ENCODE measurements at places on chromosomes 3 and 15. TPM values are rescaled to one million over a fixed set of nuclear protein-coding genes. Genes with fewer than 3 reads are reported as not detected.
A peak's percentile ranks its signal among the peaks of the same experiment; 100 is the strongest.

- no peak overlapping the region for H3K4me3 ChIP-seq
- no peaks in the 10 kb centered on the region for H3K36me3 ChIP-seq
- peak; percentile 94 for DNase-seq
- no peaks in the 10 kb centered on the region for H3K27me3 ChIP-seq
- peak overlapping the region; percentile 96 for H3K27ac ChIP-seq
These were observed 69.3 kb downstream of the TBC1D2B start for GRCh38 chr15:78007964-78008886.

- no peaks in the 10 kb centered on the region for H3K4me1 ChIP-seq
- no peak overlapping the region for H3K27ac ChIP-seq
- H3K36me3 ChIP-seq = no peaks in the 10 kb centered on the region
These were observed 454.8 kb downstream of the EPHA6 start for GRCh38 chr3:97269202-97269601.

GRCh38 chr15:60667190-60667868 lies 188.4 kb upstream of the ICE2 start:
- H3K4me3 ChIP-seq = no peak overlapping the region
- H3K36me3 ChIP-seq = no peaks in the 10 kb centered on the region
- no peaks in the 10 kb centered on the region for H3K27me3 ChIP-seq
- peaks cover 5% of the 10 kb centered on the region for H3K4me1 ChIP-seq
- DNase-seq = no peak

The GOLGA8T gene
- total RNA-seq = not detected

- H3K36me3 ChIP-seq = no peaks in the 10 kb centered on the region
- peaks cover 12% of the 10 kb centered on the region for H3K4me1 ChIP-seq
- no peak overlapping the region for H3K4me3 ChIP-seq
- no peak overlapping the region for H3K27ac ChIP-seq
- DNase-seq = no peak
These were observed 16.7 kb upstream of the GPR160 start for GRCh38 chr3:170021083-170021482.

GRCh38 chr3:194161131-194162045 lies 25.4 kb downstream of the HES1 start:
- no peaks in the 10 kb centered on the region for H3K27me3 ChIP-seq
- DNase-seq = peak; percentile 77
- H3K27ac ChIP-seq = peak overlapping the region; percentile 68
- H3K36me3 ChIP-seq = no peaks in the 10 kb centered on the region

GRCh38 chr3:132783152-132783551 lies 60.9 kb upstream of the NPHP3 start:
- H3K4me3 ChIP-seq = no peak overlapping the region
- H3K4me1 ChIP-seq = no peaks in the 10 kb centered on the region
- no peaks in the 10 kb centered on the region for H3K36me3 ChIP-seq

DNA sequence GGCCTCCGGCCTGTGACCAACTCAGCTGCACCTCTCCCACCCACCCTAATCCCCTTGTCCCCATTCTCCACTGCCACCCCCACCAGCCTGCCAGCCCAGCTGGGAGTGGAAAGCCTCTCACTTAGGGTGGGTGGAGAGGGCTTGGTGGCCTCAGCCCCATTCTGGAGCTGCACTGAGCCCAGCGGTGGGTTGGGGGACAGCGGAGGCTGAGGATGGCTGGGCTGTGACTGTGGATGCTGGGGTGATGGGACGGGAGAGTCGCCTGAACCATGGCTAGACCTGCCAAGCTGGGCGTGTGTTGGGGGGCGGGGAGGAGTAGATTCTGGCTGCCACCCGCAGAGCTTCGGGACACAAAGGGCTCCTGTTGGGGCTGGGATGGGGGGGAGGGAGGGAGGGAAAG lies 1.8 kb downstream of the CLCN2 start:
- H3K36me3 ChIP-seq = no peaks in the 10 kb centered on the region
- H3K4me3 ChIP-seq = no peak overlapping the region
- peak; percentile 43 for DNase-seq
- no peaks in the 10 kb centered on the region for H3K27me3 ChIP-seq
- peak overlapping the region; percentile 97 for H3K27ac ChIP-seq
- H3K4me1 ChIP-seq = peaks cover 31% of the 10 kb centered on the region

GRCh38 chr3:151845306-151845905 lies 28.0 kb upstream of the SUCNR1 start:
- no peak for DNase-seq
- H3K4me3 ChIP-seq = no peak overlapping the region
- H3K27ac ChIP-seq = no peak overlapping the region
- H3K4me1 ChIP-seq = peaks cover 6% of the 10 kb centered on the region
- no peaks in the 10 kb centered on the region for H3K36me3 ChIP-seq

GRCh38 chr3:40741729-40742128 lies 217.0 kb downstream of the ZNF621 start:
- H3K4me1 ChIP-seq = no peaks in the 10 kb centered on the region
- no peak for DNase-seq
- no peaks in the 10 kb centered on the region for H3K27me3 ChIP-seq
- no peak overlapping the region for H3K4me3 ChIP-seq

GRCh38 chr3:45437383-45437782 lies 49.0 kb downstream of the LARS2 start:
- H3K4me1 ChIP-seq = no peaks in the 10 kb centered on the region
- DNase-seq = no peak
- no peaks in the 10 kb centered on the region for H3K36me3 ChIP-seq
- no peak overlapping the region for H3K4me3 ChIP-seq

- H3K27me3 ChIP-seq = no peaks in the 10 kb centered on the region
- H3K4me3 ChIP-seq = no peak overlapping the region
- no peak for DNase-seq
- H3K4me1 ChIP-seq = no peaks in the 10 kb centered on the region
- no peak overlapping the region for H3K27ac ChIP-seq
These were observed 44.8 kb downstream of the MESD start for GRCh38 chr15:80944818-80945217.

The POMGNT2 gene
- 11.5 TPM for total RNA-seq

The GREM1 gene
- total RNA-seq = under 0.01 TPM

DNA sequence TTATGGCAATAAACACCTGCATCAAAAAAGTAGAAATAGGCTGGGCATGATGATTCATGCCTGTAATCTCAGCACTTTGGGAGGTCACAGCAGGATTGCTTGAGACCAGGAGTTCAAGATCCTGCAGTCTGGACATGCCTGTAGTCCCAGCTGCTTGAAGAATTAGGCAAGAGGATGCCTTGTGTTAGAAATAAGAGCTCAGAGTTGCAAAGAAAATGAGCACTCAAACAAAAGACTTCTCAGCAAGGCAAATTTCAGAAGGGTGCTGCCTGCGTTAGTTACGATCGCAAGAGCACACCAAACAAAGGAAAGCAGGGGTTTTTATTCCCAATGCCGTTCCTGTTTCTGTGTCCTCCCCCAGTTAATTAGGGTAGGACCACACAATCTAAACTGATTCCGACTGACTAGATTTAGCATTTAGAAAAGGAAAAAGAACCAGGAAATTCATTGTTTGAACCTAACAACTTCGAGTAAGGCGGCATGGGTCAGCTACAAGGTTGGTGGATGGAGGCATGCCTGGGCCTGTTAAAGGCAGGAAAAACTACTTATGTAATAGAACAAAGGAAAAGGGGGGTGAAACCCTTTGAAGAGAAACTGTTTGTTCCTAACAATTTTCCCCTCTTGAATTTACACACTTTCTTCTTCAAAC lies 55.5 kb downstream of the DLG1 start:
- no peaks in the 10 kb centered on the region for H3K27me3 ChIP-seq
- no peak for DNase-seq
- no peak overlapping the region for H3K4me3 ChIP-seq
- H3K27ac ChIP-seq = no peak overlapping the region

The THSD4 gene
- 12.9 TPM for total RNA-seq
